ENCODE measurements at places on chromosomes 3 and 15. TPM values are rescaled to one million over a fixed set of nuclear protein-coding genes. Genes with fewer than 3 reads are reported as not detected.

The IQCF6 gene
- not detected for total RNA-seq

DNA sequence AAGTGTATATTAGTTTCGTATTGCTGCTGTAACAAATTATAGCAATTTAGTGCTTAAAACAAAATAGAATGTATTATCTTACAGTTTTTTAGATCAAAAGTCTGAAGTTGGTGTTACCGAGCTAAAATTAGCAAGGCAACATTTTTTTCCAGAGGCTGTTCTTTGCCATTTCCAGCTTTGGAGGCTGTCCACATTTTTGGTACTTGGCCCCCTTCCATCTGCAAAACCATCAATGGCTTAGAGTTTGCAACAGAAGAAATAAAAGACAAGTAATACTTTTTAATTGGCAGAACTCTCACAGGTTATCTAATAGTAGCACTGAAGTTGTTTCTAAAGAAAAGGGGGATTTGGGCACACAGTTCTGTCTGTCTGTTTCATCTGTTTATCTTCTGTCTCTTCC, 1248.5 kb downstream of the ROBO1 start:
- no peak for DNase-seq

- no peak for DNase-seq
These were observed 13.7 kb downstream of the FGF7 start for GRCh38 chr15:49436751-49437150.

The GPR149 gene
- not detected for total RNA-seq

Measured in activated CD4-positive, alpha-beta T cell treated with anti-CD3 and anti-CD28 coated beads, Interleukin-2, amount 10 ng/mL, durations not matched to agents 7 days and 5 days (primary cell).